ENCODE measurements at places on chromosomes 4 and X.

DNA sequence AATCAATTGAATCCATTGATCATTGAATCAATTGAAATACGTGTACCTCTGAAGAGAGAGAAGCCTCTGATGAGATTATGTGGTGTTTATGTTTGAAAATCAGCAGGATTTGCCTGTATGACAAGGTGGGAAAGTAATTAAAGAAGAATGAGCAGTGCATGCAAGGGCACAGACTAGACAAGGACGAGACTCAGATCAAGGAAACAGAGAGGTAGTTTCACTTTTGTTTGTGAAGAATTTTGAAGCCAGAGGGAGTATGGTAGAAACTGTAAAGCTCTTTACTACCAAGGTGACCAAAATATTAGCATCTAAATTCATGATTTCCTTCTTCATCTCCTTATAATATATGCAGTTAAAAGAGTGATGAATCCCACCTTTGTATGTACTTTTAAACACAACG is 1830.0 kb upstream of the IGFBP7 start:
- DNase-seq = no peak

DNA sequence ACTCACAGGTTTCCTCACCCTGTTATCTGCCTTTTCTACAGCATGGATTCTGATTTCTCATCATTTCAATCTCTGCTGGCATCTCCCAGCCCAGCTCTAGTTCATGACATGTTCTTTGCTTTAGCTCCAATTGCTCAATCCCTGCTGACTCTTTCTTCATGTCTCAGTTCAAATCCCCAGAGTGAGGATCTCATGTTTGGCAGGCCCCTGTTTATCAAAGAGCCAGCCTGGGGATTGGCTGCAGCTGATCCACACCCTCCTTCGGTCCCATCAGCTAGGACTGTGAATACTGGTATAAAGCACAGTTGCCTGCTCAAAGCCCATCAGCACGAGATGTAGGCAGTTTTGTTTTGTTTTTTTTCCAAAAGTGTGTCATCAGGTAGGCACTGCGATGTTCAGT is 14.4 kb upstream of the CC2D2A start:
- no peak for DNase-seq

- no peak for DNase-seq
These were observed 1854.6 kb downstream of the PCDH7 start for GRCh38 chr4:32574803-32575202.

DNA sequence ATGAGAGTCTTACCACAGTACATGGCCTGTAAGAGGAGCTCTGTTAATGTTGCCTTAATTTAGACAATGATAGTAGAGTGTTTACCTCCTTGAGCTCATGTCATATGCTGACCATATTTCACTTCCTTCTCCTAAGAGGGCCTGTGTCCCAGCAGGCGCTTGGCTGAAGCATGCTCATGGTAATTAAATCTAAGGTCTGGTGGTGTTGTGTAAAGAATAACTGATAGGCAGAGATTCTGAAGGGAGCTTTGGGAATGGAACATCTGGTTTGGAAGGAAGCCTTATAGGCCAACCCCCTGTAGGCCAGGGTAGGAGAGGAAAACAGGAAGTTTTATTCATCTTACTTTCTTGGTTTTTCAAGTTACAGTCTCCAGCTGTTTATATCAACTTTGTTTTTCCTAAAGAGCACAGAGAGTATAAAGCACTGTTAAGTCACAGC is 300.2 kb downstream of the USP46 start:
- no peak for DNase-seq

DNA sequence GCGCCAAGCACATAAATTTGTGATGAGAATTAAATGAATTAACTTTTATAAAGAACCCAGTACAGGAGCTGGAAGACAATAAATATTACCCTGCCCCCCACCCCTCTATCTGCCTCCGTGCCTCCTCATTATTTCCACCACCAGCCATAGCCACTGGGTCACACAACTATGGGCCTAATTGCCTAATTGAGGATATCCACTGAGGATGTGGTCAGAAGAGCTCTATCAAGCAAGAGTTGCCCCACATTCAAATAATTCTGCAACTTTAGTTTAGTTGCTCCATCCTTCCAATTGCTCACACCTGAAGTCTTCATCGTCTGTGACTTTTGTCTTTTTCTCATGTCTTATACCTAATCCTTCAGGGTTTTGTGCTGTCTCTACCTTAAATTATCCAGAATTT is 9.5 kb upstream of the CXCL8 start:
- no peak for DNase-seq

DNA sequence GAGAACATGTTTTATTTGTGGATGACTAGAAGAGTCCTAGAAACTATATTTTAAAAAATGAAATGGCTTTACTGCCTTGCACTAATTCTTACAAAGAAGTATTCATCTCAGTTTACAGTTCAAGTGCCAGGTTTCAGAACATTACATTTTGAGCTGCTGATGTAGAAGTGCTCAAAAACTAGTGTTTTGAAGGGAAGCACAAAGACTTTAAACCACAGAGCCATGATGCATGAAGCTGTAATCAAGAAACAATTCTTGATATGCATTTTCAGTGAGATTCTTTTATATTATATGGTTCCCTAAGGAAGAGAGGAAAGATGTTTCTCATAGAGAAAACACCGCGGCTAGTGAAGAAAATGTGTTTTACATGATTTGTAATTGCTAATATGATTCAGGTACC is 1163.0 kb downstream of the RAPGEF2 start:
- DNase-seq = no peak

GRCh38 chr4:113057891-113058290 is 8.4 kb downstream of the ANK2 start:
- DNase-seq = peak; percentile 74

GRCh38 chr4:99763635-99764101 is 53.0 kb upstream of the DAPP1 start:
- DNase-seq = peak; percentile 92

DNA sequence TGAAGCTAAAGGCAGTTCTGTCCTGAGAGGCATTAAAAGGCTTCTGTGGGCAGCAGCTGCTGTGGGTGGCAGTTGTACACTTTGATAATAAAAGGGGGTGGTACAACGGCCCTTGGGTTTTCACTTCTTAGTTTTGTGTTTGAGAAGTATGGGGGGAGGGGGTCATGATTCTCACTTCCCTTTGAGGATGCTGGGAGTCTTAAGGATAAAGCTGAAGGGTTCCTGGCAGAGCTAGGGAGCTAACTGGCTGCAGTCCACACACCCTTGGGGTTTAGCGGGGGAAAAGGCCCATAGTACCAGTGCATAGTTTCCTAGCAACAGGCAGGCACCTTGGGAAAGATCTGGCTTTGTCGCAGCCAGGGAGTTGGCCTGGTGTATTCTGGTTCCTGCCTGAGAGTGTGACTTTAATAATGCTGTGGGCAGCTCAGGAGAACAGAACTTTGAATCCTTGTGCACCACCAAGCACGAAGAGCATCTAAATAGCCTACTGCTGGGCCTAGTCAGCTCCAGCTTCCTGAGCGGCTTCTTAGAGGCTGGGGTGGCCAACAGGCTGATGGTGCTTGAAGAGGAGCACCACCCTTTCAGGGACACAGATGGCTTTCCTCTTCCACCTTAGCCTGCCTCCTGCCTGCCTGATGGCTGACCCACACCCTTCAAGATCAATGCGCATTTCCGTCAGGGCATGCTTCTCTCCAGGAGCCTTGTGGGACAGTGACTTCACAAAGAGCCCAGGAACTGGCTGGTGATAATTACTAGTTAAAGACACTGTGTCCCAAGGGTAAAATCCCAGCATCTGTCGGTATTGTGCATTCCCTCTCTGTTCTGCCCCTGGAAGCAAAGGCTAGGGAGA is 12.5 kb downstream of the ZBTB33 start:
- DNase-seq = no peak

DNA sequence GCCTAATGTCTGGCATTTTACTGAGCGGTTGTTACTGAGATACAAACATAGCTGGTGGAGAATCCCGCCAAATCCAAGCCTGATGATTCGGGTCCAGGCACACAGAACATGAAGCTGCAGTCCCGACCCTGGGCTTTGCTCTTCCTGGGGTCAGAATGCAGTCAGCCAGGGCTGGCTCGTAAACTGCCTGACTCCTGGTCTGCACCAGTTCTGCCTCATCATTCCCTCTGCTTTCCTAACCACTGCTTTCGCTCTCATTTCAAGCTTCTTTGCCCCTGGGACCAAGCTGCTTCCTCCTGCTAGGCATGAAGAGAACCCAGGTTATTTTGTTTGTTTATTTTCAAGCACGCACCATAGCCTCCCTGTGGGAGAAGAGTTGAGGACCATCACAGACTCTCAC is 39.3 kb downstream of the GATB start:
- no peak for DNase-seq

DNA sequence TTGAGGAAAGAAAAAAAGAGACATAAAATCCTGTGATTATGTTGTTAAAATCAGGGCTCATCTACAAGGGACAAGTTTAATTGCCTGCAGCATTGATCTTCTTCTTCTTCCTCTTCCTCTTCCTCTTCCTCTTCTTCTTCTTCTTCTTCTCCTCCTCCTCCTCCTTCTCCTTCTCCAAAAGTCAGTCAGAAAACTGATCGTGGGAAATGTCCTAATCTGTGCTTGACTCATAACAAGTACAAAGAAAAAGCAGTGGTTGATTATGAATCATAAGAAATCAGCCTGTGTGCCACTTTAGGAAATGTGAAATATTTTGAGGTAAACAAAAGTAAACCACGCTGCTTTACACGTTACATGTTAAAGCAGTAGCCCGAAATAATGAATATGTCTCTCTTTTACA is 2.7 kb upstream of the ATP10D start:
- DNase-seq = no peak

DNA sequence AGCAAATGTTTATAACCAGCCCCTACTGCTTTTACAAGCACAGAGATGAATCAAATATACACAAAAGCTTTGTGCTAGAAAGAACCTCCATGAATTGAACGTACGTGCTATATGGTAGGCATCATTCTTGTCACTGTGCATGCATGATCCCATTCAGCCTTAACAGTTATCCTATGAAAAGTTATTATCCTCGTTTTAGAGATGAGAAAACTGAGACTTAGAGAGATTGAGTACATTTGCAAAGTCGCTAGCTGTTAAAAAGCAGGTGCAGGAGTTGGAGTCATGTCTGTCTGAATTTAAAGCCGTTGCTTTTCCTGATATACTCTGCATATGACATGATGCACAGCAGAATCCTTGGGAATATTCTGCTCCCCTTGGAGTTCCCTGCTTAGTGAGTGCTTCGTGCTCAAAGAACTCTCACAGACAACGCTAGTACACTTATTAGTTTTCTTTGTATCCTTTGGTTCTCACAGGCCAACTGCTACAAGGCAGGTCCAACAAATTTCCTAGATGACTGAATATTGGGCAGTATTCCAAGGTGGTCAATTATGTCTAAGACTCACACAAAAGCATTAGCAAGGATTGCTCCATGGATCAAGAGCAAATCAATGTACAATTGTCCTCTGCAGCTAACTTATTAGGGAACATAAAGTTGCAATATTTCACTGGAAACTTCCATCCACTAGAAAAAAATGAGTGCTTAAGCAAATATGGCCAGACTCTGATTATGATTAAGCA is 42.8 kb upstream of the TRIM2 start:
- DNase-seq = no peak

- DNase-seq = no peak
These were observed 27.7 kb downstream of the PDGFRA start for GRCh38 chr4:54256491-54257486.

- no peak for DNase-seq
These were observed 130.5 kb downstream of the PARM1 start for GRCh38 chr4:75063433-75063832.

DNA sequence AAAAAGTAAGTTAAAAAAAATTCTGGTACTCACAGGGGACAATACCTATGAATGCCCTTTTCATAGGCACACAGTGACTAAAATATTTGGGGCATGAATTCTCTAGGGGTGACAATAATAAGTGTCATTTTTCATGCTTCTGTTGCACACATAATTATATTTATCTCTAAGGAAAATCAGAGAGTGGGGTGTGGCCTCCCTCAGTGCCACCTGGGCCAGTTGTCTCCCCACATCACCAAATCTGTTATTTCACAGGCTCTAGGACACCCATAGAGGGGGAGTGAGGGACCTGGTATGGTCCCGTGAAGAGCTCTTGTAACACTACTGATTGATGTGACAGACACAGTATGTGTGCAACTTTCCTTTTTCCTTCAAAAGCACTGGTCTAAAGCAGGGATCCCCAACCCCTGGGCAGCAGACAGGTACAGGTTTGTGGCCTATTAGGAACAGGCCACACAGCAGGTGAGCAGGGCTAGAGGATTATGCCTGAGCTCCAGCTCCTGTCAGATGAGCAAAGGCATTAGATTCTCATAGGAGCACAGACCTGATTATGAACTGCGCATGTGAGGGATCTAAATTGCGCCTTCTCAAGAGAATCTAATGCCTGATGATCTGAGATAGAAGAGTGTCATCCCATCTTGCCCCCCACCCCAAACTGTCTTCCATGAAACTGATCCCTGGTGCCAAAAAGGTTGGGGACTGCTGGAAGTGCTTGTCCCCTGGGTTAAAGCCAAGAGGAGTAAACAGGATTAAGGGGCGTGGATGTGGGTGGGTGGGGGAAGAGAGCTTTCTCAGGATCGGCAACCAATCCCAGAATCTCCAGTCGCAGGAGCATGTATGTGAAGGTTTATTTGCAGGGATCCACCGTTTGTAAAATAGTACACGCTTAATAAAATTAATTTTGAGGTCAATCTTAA is 856 bp downstream of the SLC9B1 start:
- no peak for DNase-seq

DNA sequence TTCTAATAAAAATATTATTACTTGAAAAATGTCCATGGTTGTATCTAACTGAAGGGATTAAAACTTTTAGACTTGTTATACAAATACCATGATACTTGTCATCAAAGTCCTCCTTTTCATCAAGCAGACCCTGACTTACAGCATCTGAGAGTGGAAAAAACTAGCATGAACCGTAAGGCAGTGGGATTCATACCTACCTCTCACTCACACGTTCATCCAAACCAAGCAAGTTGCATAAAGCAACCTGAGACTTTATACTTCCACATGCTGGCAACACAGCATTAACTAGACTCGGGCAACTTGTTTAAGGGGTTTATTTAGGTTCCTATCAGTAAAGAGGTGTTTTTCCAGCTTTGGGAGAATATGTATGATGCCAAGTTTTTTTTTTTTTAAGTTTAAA is 22.6 kb upstream of the TLR7 start:
- DNase-seq = no peak

DNA sequence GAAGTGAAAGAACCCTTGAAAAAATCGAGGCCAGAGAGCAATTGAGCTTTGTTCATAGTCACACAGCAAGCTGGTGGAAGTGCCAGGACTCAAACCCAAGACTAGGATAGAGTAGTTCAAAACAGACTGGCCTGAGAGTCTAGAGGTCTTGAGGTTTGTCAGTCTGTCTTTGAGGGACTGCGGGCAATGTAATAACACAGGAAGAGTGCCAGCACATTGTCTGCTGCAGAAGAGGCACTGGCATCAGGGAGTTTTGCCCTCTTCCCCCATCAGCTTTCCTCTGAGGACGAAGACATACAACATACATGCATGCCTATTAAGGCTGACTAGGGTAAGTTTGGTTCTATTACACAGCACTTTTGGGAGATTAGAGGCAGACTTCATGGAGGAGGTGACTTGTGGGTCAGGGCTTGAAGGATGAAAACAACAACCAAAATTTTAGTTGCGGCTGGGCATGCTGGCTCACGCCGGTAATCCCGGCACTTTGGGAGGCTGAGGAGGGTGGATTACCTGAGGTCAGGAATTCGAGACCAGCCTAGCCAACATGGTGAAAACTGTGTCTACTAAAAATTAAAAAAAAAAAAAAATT is 64.1 kb upstream of the LAS1L start:
- no peak for DNase-seq

GRCh38 chr4:80035336-80035735 is 37.7 kb downstream of the ANTXR2 start:
- DNase-seq = no peak

Data from kidney tubule cell (primary cell).